ENCODE measurements at places on chromosomes 3 and 15. TPM values are rescaled to one million over a fixed set of nuclear protein-coding genes. Genes with fewer than 3 reads are reported as not detected.

- no peaks in the 10 kb centered on the region for H3K4me1 ChIP-seq
- no peak overlapping the region for H3K27ac ChIP-seq
- H3K36me3 ChIP-seq = no peaks in the 10 kb centered on the region
- no peak overlapping the region for H3K4me3 ChIP-seq
- DNase-seq = no peak
- no peaks in the 10 kb centered on the region for H3K27me3 ChIP-seq
These were observed 377.6 kb downstream of the PTPRG start for GRCh38 chr3:61938878-61939549.

DNA sequence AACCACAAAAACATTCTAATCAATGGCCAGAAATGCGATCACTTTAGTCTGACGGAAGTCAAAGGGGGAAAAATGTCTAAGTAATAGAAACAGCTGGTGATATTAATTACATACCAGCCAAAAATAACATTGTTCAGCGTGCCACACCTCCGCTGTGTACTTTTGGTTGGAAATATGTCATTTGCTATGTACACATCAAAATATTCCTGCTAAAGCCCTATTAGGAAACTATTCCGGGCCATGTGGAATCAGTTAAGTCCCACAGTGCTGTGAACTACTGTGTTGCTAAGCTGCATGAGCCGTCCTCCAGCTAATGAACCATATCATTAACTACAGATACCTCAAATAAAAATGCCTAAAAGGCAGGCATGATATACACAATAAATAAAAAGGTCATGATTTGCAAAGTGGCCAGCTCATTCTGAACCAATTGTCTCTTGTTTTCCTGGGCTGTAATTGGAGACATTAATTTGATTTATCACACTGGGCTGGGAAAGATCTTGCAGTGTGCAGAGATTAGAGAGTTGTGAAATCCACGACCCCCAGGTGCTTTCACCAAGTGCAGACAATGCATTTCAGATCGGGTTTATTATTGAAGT lies 200.5 kb upstream of the LRTM1 start:
- no peak overlapping the region for H3K4me3 ChIP-seq
- no peaks in the 10 kb centered on the region for H3K36me3 ChIP-seq
- DNase-seq = no peak
- no peak overlapping the region for H3K27ac ChIP-seq
- H3K4me1 ChIP-seq = peaks cover 12% of the 10 kb centered on the region

Gene ST8SIA2
- total RNA-seq = 3.9 TPM

Gene GOLGA6L9
- total RNA-seq = 1.6 TPM

- DNase-seq = no peak
- H3K27ac ChIP-seq = no peak overlapping the region
- no peaks in the 10 kb centered on the region for H3K4me1 ChIP-seq
These were observed 114.3 kb downstream of the DIPK2A start for GRCh38 chr3:144085964-144086363.

DNA sequence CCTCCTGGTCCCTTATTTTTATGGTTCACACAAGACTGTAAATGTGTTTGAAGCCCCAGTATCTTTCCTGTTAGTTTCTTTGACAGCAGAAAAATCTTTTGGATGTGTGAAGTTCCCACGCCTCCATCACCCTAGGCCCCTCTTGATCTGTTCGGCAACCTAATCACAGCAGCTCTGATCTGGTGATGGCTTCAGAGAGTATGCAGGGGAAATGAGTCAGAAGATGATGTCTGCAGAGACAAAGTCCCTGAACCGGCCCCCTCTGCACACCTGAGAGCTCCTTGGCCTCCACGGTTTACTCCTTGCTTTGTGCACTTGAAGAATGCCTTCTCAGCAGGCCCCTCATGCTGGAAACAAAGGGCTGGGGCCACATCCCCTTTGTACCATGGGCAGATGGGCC lies 63.5 kb downstream of the CLDN11 start:
- no peaks in the 10 kb centered on the region for H3K27me3 ChIP-seq
- H3K4me1 ChIP-seq = no peaks in the 10 kb centered on the region
- H3K27ac ChIP-seq = no peak overlapping the region
- H3K4me3 ChIP-seq = no peak overlapping the region
- no peak for DNase-seq

Gene KBTBD13
- not detected for total RNA-seq

DNA sequence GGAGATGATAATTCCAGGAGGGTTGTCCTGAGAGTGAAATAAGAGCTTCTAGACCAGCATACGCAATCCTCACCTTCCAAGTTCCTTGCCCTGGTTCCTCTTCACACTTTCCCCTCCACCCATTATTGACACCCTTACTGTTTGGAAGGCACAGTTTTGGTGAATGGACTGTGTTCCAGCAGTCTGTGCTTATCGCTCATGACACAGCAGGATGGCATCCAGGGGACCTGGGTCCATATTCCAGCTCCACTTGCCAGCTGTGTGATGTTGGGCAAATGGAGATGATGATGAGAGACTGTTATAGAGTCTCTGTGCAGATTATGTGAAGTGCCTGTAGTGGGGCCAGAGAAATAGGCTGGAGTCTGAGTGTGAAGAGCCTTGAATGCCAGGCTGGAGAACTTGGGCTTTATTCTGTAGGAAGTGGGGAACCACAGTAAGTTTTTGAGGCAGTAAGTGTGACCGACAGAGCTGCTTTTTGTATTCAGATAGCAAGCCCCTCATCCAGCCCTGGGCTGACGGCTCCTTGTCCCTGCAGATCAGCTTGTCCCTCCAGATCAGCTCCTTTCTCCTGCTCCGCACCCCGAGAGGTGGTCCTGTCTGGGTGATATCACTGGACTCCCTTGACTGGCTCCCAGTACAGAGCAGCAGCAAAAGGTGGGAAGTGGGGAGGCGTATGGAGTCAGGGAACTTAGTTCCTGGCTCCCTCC lies 8.1 kb downstream of the KBTBD13 start:
- peaks cover 88% of the 10 kb centered on the region for H3K4me1 ChIP-seq
- H3K4me3 ChIP-seq = no peak overlapping the region
- no peak for DNase-seq
- no peaks in the 10 kb centered on the region for H3K27me3 ChIP-seq
- no peaks in the 10 kb centered on the region for H3K36me3 ChIP-seq

DNA sequence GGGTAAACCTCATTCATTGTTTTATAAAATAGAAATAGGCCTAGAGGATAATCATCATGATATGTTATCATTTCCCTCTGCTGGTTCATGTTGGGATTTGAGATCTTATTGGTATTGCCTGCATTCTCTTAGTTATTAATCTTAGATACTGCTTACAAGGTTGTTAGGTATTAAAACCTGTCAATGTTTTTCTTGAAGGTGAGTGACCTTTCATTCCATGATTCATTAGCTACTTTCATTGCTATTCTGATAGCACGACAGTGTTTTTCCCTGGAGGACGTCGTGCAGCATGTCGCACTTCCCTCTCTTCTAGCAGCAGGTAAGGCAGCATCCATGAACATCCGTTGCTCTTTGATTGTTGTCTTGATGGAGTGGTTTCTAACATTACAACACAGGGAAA lies 17.1 kb downstream of the P2RY12 start:
- no peaks in the 10 kb centered on the region for H3K4me1 ChIP-seq
- H3K36me3 ChIP-seq = no peaks in the 10 kb centered on the region
- DNase-seq = no peak
- no peaks in the 10 kb centered on the region for H3K27me3 ChIP-seq
- no peak overlapping the region for H3K27ac ChIP-seq

- H3K27me3 ChIP-seq = no peaks in the 10 kb centered on the region
- peaks cover 66% of the 10 kb centered on the region for H3K4me1 ChIP-seq
- no peak for DNase-seq
- H3K36me3 ChIP-seq = no peaks in the 10 kb centered on the region
These were observed 7.1 kb downstream of the TJP1 start for GRCh38 chr15:29815000-29815710.

Gene CHRNA7
- total RNA-seq = 0.09 TPM

Gene CHRFAM7A
- total RNA-seq = not detected

DNA sequence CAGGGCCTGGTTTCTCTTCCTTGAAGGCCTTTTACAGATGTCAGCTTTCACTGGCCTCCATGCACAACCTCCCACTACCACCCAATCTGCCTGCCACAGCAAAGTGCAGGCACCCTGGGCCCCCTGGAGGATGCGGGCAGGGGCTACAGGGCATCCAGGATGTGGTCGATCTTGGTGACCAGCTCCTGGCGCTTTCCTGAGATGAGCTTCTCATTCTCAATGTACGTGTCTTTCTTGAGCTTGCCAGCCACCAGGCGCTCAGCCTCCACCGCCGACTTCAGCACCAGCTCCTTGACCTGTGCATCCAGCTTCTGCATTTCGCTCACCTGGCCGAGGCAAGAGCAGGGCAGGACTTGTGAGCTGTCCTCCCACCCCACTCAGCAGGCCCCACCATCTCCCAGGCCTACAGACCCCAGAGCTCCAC lies 30.3 kb downstream of the RPN1 start:
- DNase-seq = no peak
- H3K27ac ChIP-seq = no peak overlapping the region
- peaks cover 72% of the 10 kb centered on the region for H3K36me3 ChIP-seq
- no peak overlapping the region for H3K4me3 ChIP-seq
- no peaks in the 10 kb centered on the region for H3K27me3 ChIP-seq
- peaks cover 21% of the 10 kb centered on the region for H3K4me1 ChIP-seq

Gene DUOX1
- total RNA-seq = not detected

Gene BFSP2
- total RNA-seq = not detected

Gene ANKRD34C
- total RNA-seq = not detected

- H3K27ac ChIP-seq = no peak overlapping the region
- H3K36me3 ChIP-seq = no peaks in the 10 kb centered on the region
- no peaks in the 10 kb centered on the region for H3K27me3 ChIP-seq
- DNase-seq = no peak
- H3K4me1 ChIP-seq = peaks cover 2% of the 10 kb centered on the region
These were observed 275.6 kb upstream of the PROK2 start for GRCh38 chr3:72060447-72061034.

Gene TMEM212
- not detected for total RNA-seq

Gene ALDH1A2
- total RNA-seq = not detected

GRCh38 chr15:66264859-66265513 lies 11.4 kb upstream of the MEGF11 start:
- H3K4me1 ChIP-seq = no peaks in the 10 kb centered on the region
- H3K27ac ChIP-seq = no peak overlapping the region
- peaks cover 37% of the 10 kb centered on the region for H3K27me3 ChIP-seq
- H3K36me3 ChIP-seq = no peaks in the 10 kb centered on the region
- H3K4me3 ChIP-seq = no peak overlapping the region

GRCh38 chr3:58588030-58588614 lies 10.9 kb upstream of the FAM107A start:
- no peak overlapping the region for H3K27ac ChIP-seq
- H3K4me3 ChIP-seq = no peak overlapping the region
- H3K27me3 ChIP-seq = no peaks in the 10 kb centered on the region
- peaks cover 4% of the 10 kb centered on the region for H3K4me1 ChIP-seq
- no peaks in the 10 kb centered on the region for H3K36me3 ChIP-seq

GRCh38 chr3:13028010-13028821 lies 45.0 kb downstream of the IQSEC1 start:
- H3K4me1 ChIP-seq = no peaks in the 10 kb centered on the region
- no peaks in the 10 kb centered on the region for H3K36me3 ChIP-seq
- no peak overlapping the region for H3K27ac ChIP-seq
- no peak for DNase-seq

DNA sequence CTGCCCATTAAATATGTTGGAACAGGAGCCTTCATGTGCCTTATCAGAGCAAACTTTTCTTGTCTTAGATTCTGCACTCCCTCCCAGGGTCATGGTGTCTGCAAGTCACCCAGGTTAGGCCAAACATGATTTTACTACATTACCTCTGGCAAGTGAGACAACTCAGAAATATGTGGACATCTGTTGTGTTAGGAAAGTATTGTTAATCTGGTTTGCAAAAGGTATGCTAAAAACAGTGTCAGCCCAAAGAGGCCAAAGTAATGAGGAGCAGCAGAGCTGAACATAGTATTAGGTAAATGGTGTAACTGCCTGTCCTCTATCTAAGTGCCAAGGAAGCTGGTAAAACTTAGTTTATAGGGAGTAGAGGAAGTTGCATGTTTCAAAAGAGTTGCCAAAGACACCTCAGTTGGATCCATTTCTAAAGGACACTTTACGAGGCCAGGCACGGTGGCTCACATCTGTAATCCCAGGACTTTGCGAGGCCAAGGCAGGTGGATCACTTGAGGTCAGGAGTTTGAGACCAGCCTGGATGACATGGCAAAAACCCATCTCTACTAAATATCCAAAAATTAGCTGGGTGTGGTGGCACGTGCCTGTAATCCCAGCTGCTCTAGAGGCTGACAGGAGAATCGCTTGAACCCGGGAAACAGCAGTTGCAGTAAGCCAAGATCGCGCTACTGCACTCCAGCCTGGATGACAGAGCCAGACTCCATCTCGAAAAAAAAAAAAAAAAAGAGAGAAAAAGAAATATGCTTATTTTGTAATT lies 22.5 kb upstream of the PPIB start:
- H3K36me3 ChIP-seq = peaks cover 17% of the 10 kb centered on the region
- no peaks in the 10 kb centered on the region for H3K27me3 ChIP-seq
- DNase-seq = no peak
- no peak overlapping the region for H3K4me3 ChIP-seq

Gene ADIPOQ
- not detected for total RNA-seq

Gene PIERCE2
- total RNA-seq = not detected

DNA sequence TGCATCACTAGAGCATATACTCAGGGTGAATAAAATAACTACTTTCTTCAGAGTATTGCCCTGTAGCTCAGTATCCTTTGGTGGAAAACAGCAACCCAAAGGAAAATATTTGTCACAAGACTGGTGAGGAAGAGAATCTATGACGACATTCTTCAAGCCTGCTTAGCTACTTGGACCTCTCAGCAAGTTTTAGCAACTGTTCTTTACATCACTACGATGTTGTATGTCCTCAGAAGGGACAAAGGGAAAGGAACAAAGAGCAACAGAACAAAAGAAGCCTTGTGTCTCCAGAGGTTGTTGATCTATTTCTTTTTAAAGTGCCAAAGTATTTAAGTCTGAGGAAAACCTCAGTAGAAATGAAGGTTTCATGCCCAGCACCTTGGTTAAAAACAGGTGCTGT lies 746.7 kb downstream of the NAALADL2 start:
- no peaks in the 10 kb centered on the region for H3K4me1 ChIP-seq
- H3K27me3 ChIP-seq = no peaks in the 10 kb centered on the region
- no peak for DNase-seq
- H3K4me3 ChIP-seq = no peak overlapping the region
- no peaks in the 10 kb centered on the region for H3K36me3 ChIP-seq

DNA sequence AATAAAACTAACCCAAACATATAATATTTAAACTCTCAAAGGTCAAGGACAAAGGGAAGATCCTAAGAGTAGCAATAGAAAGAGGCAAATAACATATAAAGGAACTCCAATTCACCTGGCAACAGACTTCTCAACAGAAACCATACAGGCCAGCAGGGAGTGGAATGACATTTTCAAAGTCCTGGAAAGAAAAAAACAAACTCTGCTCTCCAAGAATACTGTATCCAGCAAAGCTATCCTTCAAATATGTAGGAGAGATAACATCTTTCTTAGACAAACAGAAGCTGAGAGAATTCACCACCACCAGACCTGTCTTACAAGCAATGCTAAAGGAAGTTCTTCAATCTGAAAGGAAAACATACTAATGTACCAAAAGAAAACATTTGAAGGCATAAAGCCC lies 51.5 kb upstream of the TMEM158 start:
- H3K36me3 ChIP-seq = no peaks in the 10 kb centered on the region
- no peak for DNase-seq
- no peak overlapping the region for H3K4me3 ChIP-seq
- no peaks in the 10 kb centered on the region for H3K4me1 ChIP-seq

- peaks cover 63% of the 10 kb centered on the region for H3K27me3 ChIP-seq
- DNase-seq = no peak
- H3K36me3 ChIP-seq = no peaks in the 10 kb centered on the region
- no peak overlapping the region for H3K4me3 ChIP-seq
These were observed 38.8 kb upstream of the LINGO1 start for GRCh38 chr15:77671362-77672056.
